ENCODE measurements at places on chromosomes 4 and X.

DNA sequence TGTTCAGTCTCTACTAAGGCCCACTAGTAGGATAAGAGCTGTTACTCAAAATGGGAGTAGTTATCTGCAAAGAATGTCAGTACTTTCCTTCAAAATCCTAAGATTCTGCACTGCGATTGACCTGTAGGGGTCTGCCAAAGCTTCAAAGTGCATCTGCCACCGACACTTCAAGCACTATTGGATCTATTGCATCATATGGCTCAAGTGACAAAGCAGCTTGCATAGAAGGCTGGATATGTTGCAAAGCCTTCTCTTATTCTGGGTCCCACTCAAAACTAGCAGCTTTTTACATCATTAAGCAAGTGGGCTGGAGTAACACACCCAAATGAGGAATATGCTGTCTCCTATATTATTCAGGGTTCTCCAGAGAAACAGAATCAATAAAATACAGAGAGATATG lies 115.4 kb upstream of the EMCN start:
- DNase-seq = no peak

GRCh38 chr4:51843309-51844152 lies 578 bp downstream of the DCUN1D4 start:
- DNase-seq = peak; percentile 3

GRCh38 chr4:140251571-140251970 lies 97.6 kb upstream of the MAML3 start:
- DNase-seq = peak; percentile 65

DNA sequence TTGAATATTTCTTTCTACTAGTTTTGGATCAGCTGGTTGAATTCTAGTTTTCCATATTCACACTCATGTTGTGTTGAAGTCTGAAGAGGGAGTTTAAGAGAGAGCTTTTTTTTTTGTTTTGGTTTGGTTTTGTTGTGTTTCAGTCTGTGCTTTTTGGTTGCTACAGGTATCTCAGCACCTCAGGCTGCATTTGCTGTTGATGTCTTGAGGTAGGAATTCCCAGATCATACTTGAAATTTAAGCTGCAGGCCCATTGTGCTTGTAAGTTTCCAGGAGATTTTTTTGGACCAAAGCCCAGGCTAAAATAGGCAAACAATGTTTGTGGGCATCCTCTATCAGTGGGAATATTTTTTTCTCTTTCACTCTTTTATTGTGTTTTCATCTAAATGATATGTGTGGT lies 190.2 kb upstream of the AGA start:
- DNase-seq = no peak

DNA sequence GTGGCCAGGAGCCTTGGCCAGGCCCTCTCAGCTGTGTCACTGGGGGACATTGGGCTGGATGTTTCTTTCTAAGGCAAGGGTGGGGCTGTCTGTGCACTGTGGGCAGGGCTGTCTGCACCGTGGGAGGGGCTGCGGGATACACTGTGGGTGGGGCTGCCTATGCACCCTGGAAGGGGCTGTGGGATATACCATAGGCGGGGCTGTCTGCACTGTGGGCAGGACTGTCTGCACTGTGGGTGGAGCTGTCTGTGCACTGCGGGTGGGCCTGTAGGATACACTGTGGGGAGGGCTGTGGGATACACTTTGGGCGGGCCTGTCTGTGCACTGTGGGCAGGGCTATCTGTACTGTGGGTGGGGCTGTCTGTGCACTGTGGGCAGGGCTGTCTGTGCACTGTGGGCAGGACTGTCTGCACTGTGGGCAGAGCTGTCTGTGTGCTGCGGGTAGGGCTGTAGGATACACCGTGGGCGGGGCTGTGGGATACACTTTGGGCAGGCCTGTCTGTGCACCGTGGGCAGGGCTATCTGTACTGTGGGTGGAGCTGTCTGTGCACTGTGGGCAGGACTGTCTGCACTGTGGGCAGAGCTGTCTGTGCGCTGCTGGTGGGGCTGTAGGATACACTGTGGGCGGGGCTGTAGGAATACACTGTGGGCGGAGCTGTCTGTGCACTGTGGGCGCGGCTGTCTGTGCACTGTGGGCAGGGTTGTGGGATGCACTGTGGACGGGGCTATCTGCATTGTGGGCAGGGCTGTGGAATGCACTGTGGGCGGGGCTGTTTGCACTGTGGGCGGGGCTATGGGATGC lies 31.1 kb downstream of the ACOX3 start:
- DNase-seq = no peak

- no peak for DNase-seq
These were observed 16.5 kb downstream of the MCF2 start for GRCh38 chrX:139691493-139691842.

DNA sequence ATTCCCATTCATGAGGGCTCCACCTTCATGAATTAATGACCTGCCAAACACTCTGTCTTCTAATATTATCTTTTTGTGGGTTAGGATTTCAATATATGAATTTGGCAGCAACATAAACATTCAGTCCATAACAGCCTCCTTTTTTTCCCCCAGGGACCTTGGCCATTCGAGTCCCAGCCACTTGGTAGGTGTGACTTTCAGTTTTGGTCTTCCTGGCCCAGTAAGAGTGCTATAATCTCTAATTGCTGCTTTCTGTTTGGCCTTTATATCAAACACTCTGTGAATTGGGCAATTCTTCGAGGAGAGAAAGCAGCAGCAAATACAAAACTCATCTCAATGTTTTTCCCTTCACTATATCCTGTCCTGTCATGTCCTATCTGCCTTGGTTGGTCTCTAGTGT lies 12.4 kb upstream of the RADX start:
- DNase-seq = no peak

GRCh38 chrX:9420275-9421265 lies 44.3 kb upstream of the TBL1X start:
- no peak for DNase-seq

DNA sequence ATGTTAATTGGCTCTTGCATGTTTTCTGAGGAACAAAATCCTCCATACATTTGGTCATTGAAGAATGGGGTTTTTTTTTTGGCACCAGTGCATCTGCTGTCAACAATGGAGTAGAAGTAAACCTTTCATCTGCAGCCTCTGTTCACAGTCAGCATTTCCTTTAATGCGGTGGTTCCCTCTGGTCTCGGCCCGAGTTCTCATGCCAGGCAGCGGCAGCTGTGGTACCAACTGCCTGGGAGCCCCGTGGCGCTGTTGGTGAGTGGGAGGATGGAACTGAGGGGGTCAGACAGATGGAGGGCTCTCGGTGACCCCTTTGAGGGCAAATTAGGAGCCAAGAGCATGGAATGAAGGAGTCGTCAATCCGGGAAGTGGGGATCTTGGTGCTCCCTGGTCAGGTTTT lies 114.7 kb downstream of the AFF1 start:
- no peak for DNase-seq

GRCh38 chr4:185395238-185395955 lies at the start of gene LRP2BP:
LRP2BP (minus strand) TSS chr4:185395924; CDS start chr4:185378186, 17,738 bp downstream.
- DNase-seq = no peak

- DNase-seq = peak; percentile 15
These were observed 105.7 kb upstream of the PDLIM3 start for GRCh38 chr4:185640811-185641675.

GRCh38 chr4:34469516-34469915 lies 1774.8 kb downstream of the ARAP2 start:
- DNase-seq = no peak

DNA sequence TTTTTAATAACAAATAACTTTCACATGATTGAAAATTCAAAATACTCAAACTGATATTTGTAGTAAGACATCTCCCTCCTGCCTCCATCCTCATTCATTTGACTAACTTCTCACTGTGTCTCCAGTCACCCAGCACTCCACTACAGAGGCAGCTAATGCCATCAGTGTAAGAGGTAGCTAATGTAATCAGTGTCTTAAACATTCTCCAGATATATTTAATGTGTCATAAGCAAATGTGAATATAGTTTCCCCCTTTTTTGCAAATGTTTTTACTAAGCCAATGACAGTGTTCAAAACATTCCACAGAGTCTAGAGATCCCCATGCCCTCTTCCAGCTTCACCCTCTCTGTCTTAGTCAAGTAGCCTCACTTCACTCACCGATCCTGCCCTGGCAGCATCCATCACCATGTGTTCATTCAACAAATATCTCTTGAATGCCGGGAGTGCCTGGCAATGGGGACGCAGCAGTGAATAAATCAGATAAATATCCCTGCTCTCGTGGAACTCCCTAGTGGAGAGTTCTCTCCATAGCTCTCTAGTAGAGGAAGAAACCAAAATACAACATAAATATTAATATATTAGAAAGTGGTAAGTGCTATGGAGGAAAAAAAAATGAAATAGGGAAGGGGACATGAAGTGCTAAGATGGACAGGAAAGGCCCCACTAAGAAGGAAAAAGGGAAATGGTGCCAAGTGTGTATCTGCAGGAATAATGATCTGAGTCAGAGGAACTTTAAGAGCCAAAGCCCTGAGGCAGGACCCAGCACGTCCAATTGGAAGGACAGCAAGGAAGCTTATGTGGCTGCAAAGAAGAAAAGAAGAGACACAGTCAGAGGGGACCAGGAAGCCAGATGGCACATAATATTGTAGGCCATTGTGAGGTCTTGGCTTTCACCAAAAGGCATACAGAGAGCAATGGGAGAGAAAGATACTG lies 18.7 kb downstream of the SCFD2 start:
- DNase-seq = no peak

DNA sequence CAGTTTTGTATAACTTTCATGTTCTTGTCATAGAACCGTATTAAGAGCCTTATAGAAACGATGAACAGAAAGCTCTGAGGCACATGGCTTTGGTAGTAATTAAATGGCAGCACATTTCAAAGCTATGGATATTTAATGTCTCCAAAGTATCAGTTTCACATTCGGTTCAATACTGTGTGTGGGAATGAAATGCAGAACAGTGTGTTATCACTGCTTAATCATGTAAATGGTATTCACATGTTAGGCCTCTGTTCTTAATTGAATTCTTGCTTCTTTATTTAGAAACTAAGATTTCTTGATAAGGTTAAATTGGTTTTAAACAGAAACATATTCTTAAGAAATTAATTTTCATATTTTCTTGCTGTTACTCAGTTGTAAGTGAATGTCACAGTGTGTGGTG lies 701.0 kb upstream of the PITX2 start:
- DNase-seq = no peak

DNA sequence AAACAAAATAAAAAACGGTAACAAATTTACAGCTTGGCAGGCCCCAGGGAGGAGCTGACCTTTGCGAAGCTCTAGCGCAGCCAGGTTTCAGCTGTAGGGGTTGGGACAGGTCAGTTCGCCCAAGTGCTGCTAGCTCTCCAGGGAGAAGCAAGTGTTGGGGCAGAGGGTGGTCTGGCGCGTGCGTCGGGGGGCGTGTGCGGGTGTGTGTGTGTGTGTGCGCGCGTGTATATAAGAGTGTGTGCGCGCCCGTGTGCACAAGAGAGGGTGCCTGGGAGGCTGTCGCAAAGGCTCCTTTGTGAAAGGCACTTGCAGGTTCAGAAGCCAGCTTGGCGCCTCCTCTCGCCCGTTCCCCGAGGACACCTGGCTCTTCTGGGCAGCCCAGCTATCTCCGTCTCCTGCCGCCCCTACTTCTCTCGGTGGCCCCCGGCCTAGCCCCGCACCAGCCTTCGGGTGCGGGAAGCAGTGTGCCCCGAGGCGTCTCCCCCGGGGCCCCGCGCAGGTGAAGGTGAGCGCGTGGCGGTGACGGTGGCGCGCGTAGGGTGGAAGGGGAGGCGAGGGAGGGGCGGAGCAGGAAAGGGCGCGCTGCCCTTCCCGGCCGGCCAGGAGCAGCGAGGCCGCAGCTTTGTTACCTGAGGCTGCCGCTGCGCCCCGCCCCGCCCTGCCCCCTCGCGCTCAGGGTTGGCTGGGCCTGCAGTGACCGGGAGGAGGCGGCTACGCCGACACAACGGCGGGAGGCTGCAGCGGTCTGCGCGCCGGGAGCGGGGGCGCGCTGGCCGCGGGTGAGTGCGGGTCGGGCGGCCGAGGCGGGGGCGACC lies at the start of gene FHDC1:
FHDC1 (plus strand) TSS at position 693 of the 815 bp plus-strand sequence. CDS start 6,735 bp downstream, outside the sequence.
- DNase-seq = no peak

DNA sequence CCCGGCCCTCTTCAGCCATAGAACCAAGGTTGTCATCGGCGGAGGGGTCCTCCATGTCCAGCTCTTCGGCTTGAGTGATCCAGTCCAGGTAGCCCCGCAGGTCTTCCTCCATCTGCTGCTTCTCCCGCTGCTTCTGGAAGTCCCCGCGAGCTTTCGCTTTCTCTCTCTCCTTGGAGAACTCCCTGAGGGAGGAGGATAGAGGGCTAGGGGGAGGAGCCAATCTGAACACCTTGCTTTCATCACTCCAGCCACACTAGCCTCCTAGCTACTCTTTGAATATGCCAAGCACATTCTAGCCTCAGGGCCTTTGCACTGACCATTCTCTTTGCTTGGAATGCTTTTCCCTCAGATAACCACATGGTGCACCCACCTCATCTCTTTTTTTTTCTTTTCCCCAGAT lies 6.2 kb downstream of the CACNA1F start:
- no peak for DNase-seq

- DNase-seq = no peak
These were observed 863.3 kb downstream of the CENPC start for GRCh38 chr4:66681962-66682361.

Measured in CD14-positive monocyte (primary cell).